ENCODE measurements at places on chromosomes 1 and 21.

DNA sequence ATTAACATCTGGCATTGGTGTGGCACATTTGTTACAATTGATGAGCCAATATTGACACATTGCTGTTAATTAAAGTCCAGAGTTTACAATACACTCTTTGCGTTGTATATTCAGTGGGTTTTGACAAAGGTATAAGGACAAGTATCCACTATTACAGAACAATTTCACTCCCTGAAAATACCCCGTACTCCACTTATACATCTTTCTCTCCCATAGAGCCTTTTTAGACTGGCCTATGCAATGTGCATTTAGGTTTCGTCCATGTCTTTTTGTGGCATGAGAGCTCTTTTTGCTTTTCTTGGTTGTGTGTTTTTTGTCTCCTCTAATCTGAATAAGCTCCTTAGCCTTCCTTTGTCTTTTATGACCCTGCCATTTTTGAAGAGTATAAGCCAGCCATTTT is 40.6 kb upstream of the TSNAX start:
- no peak for DNase-seq

GRCh38 chr21:45981151-45982091 is at the start of gene COL6A1:
TSS of gene COL6A1 (plus strand) at chr21:45981770. CDS start at chr21:45981851, 81 bp downstream.
- DNase-seq, result no peak

GRCh38 chr21:42526379-42526727 is 12.7 kb downstream of the SLC37A1 start:
- no peak for DNase-seq

- DNase-seq, result peak; percentile 87
These were observed 229.2 kb upstream of the CAMK1G start for GRCh38 chr1:209354111-209354839.

DNA sequence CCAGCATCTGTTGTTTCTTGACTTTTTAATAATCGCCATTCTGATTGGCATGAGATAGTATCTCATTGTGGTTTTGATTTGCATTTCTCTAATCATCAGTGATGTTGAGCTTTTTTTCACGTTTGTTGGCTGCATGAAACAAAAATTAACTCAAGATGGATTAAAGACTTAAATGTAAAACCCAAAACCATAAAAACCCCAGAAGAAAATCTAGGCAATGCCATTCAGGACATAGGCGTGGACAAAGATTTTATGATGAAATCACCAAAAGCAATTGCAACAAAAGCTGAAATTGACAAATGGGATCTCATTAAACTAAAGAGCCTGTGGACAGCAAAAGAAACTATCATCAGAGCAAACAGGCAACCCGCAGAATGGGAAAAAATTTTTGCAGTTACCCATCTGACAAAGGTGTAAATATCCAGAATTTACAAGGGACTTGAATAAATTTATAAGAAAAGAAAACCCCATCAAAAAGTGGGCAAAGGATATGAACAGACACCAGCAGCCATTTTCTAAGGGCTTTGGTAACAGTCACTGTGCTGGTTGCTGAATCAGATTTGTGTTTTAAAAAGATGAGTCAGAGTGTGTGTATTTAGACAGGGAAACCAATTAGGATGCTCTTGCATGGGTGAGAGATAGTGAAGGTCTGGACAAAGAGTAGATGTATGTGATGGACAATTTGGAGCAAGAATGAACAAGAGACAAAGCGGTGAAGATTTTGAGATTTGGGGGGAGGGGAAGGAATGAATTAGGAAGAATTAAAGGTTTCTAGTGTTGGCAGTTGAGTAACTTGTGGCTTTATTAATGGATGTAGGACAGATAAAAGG is 110.7 kb downstream of the RYR2 start:
- no peak for DNase-seq

DNA sequence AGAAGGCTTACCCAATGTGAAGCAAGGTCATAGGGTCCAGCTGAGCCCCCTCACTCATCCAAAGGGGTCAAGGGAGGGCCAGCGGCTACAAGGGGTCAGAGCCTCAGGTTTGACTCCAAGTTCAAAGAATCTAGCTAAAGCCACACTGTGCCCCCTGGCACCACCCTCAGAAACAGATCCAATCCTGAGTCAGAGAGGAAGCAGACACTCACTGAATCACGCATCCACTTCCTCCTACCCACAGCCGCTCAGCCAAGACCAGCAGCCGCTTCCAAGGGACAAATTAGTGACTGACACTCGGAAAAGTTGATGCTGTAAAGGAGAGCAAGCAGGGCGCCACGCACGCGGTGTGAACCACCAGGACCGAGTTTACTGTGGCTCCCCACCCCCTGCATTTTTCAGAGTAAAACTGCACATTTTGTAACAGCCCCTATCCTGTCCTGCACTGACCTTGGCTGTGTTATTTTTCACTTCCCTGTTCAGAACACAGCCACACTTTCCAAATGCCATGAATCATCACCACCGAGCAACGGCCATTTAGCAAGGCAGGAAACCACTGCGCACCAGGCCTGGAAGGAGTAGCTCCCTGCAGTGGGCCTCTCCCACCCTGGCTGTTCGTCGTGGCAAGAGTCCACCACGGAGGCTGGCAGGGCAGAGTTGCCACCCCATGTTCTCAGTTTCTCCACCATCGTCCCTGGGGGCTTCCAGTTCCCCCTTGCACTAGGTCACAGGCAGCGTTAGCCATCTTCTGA is 147.8 kb downstream of the TOMM20 start:
- DNase-seq, result no peak

GRCh38 chr1:63683759-63684158 is 90.1 kb upstream of the ROR1 start:
- DNase-seq, result no peak

DNA sequence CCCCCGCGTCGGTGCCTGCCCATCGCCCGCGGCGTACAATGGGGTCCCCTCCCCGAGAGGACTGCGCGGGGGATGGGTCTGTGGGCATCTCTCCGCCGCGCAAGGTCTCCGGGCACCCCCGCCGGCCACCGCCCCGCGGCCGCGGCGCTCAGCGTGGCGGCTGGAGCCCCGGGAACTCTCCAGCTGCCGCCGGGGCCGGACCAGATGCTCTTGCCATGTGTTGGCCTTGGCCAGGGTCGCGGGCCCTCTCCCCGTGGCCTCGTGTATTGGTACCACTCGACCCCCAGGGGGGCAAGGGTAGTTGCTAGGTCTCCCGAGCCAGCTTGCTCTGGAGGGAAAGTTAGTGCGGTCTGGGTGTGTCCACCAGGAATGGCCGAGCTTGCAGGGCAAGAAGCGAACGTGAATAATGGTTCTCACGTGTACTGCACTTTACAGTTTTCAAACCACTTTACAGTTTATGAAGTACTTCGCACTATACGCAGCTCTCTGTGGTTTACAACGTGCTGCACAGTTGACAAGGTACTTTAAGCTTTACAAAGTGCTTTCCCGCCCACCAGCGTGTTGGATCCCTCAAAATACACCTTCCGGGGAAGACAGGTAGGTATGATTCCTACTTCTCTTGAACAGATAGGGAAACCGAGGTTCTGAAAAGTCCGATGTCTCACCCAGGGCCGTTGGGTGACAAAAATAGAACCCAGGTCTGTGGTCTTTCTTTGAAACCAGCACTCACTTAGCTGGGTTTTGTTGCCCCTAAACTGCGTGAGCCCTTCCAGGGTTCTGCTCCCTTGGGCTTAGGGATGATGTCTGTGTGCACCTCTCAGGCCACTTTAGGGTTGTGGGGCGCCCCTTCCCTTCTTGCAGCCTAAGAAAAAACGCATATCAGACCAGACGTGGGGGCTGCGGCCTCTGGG is 1.2 kb downstream of the EPHB2 start:
- DNase-seq, result no peak

DNA sequence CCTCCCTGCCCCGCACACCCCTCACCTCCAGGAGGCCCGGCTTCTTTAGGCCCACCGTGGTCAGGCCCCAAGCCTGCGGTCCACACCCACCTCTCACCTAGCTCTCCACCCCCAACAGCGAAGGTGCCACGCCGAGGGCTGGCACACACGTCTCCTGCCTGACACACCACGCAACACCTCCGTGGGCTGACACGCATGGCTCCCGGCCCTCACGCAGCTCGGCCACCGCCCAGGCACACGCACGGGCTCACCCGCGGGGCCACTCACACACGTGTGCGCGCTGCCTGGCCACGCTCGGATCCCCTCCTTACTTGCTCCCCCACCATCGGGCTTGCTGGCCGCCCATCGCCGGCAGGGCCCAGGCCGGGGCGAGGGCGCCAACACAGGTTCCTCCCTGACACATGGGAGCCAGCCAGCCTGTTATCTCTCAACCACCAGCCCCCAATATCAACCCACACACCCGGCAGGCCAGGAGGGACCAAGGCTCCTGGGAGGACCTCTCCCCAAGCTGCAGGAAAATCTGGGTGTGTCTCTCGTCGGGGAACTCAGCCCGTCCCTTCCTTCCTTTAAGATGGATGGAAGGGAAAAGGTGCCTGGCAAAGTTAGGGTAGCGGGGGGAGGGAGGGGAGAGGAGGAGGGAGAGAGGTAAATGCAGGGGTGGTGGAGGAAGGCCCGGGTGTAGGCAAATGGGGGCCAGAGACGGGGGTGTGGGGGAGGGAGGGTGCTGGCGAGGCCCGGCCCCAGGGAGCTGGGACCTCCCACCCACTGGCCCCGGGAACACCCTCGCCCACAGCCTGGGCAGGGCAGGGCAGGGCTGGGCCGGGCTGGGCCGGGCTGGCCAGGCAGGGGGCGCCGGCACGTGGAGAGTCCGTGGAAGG is 546 bp downstream of the ELOVL1 start:
- no peak for DNase-seq

DNA sequence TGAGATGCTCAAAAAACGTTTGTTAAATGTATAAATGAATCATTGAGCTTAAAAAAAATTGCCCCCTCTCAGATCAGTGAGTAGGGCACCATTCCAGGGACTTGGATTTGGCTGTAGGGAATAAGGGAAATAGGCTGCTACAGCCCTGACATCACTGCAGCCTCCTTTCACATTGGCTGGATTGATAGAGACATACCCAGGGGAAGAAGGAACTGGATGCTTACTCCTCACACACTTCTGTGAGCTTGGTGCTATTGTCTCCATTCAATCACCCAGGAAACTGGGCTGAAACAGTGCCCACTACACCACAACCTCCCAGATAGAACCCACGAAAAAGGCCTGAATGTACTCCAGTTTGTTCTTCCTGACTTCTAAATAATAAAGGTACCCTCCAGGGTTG is 87.2 kb downstream of the TGFBR3 start:
- no peak for DNase-seq
